NCI-H187 treated with DMSO at 0.1 percent for 48 hours (cell line): ENCODE measurements at places on chromosomes 5 and 9.

DNA sequence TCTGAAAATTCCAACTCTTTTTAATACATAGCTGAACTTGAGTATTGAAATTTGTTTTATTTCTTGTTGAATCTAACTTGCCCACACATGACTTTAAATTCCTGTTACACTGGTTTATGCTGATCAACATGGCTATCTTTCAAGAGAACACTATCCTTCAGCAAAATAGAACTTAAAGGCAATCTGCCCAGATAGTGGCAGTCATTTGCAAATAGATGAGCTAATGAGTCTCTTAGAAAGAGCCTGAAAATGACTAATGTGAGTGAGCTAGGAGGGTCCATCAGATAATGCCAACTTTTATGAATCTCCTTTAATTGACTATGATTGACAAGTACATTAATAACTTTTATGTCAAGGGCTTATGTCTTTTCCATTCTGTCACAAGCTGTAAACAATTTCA lies 1360.8 kb upstream of the C9orf72 start:
- no peak for DNase-seq

DNA sequence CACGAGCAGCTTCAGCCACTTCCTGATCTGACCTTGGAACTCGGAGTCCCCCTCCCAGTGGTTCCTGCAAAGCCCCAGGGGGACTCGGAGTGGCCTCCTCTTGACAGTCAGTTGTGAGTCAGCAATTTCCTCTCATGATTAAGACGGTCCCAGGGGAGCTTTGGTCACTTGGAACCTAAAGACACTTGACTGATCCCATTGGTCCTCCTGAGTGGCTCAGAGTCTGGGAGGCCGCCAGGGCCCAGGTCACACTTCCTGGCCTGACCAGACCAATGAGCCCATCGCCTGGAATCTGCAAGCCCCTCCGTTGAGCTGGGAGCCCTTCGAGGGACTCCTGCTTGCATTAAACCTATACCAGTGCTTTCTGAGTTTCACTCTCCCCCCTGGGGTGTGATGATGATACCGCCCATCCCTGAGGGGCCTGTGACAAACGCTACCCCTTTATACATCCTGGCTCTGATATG lies 29.1 kb downstream of the TSPAN17 start:
- no peak for DNase-seq

DNA sequence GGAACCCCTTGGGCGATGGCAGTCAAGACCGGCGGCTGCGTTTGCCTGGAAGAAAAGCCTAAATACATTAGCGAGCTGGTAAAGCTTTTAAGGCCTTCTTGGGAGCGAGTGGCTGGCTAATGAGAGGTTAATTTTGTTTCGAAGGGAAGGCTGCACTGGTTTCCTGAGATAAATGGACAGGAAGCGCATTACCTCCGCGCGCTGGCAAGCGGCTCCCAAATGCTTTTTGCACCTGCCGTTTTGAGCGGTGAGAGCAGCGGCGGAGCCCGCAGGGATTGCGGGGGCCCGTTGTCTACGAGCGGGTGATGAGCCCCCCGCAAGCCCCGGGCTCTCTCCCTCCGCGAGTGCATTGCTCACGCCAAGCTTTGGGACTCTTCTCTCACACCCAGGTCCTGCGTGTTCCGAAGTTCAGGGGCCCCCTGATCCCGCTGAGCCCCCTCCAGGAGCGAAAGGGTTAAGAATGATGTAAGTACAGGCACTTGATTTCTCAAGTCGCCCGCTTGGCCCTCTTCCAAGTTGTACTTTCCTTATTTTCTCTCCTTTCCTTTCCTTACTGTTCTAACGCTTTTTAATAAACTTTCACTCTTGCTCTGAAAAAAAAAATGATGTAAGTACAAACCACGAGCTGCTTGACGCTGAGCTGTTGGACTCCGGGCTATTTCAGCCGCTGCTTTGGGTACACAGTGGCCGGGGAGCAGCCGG lies 3.1 kb upstream of the RGMB start:
- no peak for DNase-seq

GRCh38 chr9:92001244-92001643 lies 51.2 kb upstream of the ROR2 start:
- DNase-seq = no peak

DNA sequence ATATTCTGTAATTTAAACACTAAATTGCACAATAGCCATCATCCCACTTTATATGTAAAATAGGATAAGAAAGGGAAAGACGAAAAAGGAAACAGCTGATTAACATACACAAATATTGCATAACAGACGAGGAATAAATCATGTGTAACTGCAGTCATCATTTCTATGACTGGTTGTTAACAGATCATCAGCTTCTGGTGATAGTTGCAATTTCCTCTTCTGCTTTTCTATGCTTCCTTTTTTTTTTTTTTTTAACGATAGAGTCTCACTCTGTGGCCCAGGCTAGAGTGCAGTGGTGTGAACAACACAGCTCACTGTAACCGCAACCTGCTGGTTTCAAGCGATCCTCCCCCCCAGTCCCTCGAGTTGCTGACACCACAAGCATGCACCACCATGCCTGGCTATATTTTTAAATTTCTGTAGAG lies 22.5 kb upstream of the JAKMIP2 start:
- no peak for DNase-seq

DNA sequence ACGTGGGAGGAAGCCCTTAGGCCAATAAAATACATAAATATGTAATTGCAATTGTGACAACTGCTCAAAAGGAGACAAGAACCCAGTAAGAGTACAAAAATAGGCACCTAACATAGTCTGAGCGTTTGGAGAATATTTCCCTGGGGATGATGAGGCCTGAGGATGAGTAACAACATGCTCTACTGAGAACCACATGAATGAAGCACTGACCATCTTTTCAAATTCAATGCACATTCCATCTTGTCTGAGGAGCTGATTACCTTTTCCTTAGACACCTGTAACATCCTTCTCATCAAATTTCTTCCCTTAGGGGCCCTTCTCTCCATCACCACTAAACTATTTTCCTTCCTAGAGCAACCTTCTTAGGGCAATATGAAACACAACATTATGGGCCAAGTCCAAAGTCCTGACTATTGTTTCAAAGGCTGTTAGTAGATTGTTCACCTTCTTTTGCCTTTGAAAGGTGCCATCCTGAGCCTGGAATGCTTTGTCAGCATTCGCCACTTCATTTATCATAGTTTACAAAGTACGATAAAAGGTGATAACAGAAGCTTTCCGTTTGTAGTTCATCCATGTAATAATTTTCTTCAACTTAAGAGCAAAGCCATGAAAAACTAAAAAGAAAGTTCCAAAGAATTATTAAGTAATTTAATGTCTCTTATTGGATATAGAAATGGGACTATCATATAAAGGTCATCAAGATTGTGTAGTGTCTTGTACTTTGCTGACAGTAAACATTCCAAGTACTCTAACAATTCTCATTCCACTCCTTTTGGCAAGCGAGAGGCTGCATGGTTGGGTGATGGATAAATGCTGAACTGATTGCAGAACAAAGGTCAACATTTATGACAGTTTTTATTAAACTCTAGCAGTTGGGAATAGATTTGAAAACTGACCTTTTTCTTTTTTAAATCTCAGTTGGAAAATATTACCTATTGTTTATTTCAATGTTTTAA lies 471.3 kb downstream of the PDE4D start:
- DNase-seq = no peak
